T-helper 9 cell (primary cell): ENCODE measurements at places on chromosomes 5 and 9.
A peak's percentile ranks its signal among the peaks of the same experiment; 100 is the strongest.

DNA sequence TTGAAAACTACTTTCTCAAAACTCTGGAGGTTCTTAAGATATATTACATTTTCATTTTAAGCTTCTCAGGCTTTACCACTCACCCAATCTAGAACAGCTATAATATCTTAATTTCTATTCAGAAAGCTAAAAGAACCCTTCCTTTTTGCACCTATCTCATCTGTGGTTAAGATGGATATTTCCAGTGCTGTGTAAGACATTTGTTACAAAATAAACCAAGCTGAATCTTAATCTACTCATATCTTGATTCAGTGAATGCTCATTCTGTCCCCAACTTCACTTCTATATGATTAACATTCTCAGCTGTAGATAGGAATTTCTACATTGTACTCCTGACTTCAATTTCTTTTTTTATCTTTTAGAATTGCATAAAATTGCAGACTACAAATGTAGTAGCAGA is 15.0 kb downstream of the ABHD17B start:
- DNase-seq, result no peak

DNA sequence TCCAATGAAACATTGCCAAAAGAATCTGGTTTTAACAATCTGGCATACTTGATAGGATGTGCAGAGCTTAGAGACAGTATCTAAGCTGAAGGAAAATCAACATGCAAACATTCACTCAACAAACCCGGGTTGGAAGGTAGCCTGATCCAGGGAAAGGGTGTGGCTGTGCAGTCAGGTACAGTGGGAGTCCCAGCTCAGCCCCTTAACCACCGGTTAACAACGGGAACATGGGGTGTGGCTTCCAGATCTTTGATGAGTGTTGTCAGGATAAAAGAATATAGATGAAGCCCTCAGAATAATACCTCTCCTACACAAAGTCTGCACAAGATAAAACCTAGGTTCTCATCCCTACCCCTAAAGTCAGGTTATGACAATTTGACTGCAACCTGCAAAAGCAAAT is 127.3 kb downstream of the CDK5RAP2 start:
- DNase-seq, result no peak

DNA sequence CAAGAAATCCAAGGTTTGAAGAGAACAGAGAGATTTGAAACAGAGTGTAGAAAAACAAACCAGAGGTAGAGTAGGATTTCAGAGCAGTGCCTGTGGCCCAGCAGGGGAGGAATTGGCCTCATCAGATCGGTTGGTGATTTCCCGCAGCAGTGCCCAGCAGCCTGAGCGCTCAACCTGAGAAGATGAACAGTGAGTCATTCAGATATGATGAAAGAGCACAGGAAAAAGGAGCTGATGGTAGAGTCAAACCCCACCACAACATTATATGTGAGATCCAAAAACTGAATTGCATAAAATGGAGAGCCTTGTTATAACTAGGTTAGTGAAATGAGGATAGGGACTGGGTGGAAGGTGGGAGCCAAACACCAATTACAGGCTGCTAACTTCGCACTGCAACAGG is 248.9 kb downstream of the PIK3R1 start:
- DNase-seq, result peak; percentile 4

- DNase-seq, result no peak
Observed at GRCh38 chr5:177264178-177264577, 39.3 kb downstream of the RAB24 start.

- DNase-seq, result no peak
Observed at GRCh38 chr5:180423598-180423997, 70.5 kb upstream of the GFPT2 start.

- no peak for DNase-seq
Observed at GRCh38 chr9:137349471-137350033, 47.5 kb upstream of the NRARP start.

- DNase-seq, result no peak
Observed at GRCh38 chr5:40106847-40107246, 572.9 kb upstream of the PTGER4 start.

DNA sequence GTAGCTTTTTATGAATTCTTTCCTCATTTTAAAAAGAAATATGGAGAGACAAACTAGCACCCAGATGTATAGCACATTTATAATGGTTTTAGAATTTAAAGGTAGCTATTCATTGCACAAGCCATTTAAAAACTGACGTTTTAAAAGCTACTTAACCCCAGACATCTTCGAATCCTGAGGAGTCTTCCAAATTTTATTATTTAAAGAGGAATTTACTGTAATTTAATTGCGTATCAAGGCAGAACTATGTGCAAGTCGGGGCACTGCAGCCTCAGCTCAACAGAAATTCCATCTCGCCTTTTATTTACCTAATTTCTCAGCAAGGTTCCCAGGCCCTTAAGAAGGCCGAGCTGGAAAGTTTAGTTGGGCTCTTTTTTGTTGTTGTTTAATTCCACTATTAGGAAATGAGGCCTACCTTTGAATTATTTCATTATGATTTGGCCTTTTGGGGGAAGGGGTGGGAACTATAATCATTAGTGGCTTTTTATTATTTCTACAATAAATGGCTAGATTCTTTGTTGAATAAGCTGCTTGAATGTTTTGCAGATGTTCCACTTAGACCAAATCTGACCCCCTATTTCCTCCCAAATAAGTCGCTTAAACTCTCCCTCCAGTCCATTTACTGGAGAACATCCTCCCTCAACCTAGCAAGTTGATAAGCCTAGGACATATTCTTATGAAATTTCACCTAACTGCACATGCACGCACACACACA is 20.2 kb downstream of the NR2F1 start:
- DNase-seq, result no peak

DNA sequence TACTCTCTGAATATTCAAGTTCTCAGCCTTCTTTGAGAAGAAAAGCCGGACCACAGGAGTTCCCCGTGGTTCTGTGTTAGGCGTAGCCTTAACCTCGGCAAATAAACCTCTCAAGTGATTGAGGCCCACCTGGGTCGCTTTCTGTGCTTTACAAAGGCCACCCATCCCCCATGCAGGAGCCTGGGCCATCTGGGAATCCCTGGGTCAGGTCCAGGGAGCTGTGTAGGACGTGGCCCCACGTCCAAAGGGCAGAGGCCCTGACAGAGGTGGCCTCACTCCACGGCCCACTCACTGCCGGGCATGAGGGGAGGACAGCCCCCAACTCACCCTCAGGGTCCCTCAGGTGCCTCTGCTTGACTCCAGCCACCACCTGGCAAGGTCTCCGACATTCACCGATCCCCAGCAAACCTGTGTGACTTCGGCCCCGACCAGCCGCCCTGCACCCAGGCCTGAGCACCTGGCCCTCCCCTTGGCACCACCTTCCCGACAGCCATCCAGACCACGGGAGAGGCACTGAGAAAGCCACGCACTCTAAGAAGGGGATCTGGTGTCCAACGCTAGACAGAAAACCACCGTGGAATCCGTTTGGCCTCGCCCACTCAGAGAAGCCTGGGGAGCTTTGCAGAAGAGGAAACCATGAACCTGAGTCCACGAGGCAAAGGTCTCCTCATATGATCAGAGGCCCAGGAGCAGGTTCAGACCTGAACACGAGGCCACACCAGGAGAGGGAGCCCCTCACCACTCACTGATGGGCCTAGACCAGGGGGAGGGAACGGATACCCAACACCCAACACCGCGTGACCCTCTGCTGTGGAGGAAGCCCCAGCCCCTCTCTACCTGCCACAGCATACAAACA is 4.5 kb downstream of the SLC12A7 start:
- DNase-seq, result no peak
